ENCODE measurements at places on chromosomes 16 and 17. TPM values are rescaled to one million over a fixed set of nuclear protein-coding genes. Genes with fewer than 3 reads are reported as not detected.
A peak's percentile ranks its signal among the peaks of the same experiment; 100 is the strongest.

SNX20 gene
- total RNA-seq: 0.48 TPM

GAST gene
- total RNA-seq: not detected

CDH1 gene
- total RNA-seq: 9.1 TPM

KRTAP16-1 gene
- total RNA-seq: not detected

SPNS2 gene
- 12.7 TPM for total RNA-seq

LRRC37A gene
- 4.8 TPM for total RNA-seq

RPGRIP1L gene
- total RNA-seq: 11.8 TPM

STX1B gene
- total RNA-seq: 1.2 TPM

PHOSPHO1 gene
- total RNA-seq: 0.23 TPM

CTRB1 gene
- total RNA-seq: not detected

TUBG1 gene
- 12.8 TPM for total RNA-seq

CPHXL gene
- total RNA-seq: not detected

GUCY2D gene
- total RNA-seq: not detected

- DNase-seq: no peak
Measured at GRCh38 chr17:40281663-40282062, 6.0 kb upstream of the CDC6 start.

GRCh38 chr16:49499869-49500610 is 126.4 kb downstream of the C16orf78 start:
- DNase-seq: no peak

GRCh38 chr16:2090777-2091546 is 43.2 kb downstream of the TSC2 start:
- peak; percentile 84 for DNase-seq

GRCh38 chr16:8867216-8867931 is 1.4 kb downstream of the CARHSP1 start:
- DNase-seq: peak; percentile 72

GRCh38 chr16:13324851-13325250 is 423.5 kb downstream of the SHISA9 start:
- DNase-seq: no peak

DNA sequence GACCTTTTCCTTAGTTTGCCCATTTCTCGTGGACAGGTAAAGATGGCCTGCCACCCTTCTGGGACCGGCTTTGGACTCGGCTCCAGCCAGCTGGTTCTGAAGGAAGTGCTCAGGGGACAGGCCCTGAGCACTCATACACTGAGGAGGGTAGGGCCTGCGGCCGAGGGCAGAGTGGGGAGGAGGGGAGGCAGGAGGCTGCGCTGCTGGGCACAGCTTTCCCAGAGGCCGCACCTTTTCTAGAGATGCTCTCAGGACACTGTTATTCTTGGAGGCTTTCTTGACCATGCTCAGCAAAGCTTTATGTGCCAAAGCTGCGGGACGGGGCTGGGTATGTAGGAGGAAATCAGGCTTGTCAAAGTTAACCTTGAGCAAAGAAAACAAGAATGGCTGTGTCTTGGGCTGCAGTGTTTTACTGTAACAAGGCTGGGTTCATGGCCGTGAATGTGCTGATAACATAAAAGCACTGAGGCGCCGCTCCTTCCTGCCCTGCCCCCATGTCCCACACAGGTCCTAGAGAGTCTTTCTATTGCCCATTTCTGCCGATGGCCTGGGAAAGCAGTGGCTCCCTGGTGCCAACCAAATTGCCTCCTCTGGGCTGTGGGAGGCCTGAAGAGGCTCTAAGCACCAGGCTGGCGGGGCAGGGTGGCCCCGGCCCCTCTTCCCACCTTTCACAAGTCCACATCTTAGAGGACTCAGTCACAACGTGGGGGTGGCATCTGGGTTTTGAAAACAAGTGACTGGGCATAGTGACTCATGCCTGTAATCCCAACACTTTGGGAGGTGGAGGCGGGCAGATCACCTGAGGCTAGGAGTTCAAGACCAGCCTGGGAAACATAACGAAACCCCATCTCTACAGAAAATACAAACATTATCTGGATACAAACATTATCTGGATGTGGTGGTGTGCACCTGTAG is 22.3 kb upstream of the TIMP2 start:
- DNase-seq: peak; percentile 76

- DNase-seq: peak; percentile 94
Measured at GRCh38 chr16:90046971-90047713, 27.9 kb upstream of the DBNDD1 start.

- DNase-seq: peak; percentile 59
Measured at GRCh38 chr17:68737761-68738443, 136.7 kb upstream of the FAM20A start.

- no peak for DNase-seq
Measured at GRCh38 chr16:50809561-50809960, 67.7 kb downstream of the CYLD start.

DNA sequence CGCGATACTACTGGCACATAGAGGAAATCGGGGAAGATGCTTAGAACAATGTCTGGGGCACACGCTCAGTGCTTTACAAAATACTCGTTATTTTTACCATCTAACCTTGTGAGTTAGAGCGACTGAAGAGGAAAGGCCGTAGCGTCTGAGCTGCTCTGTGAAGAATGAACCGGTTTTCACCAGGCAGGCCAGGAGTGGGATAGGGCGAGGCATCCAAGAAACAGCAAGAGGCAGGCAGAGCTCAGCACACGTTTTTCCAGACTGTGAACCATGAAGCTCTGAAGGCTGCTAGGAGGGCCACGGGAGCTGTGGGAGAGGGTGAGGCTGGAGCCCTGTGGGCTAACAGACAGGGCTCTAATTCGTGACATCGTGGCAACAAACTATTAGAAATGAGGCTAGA is 95.5 kb downstream of the MRM3 start:
- DNase-seq: no peak

- DNase-seq: no peak
Measured at GRCh38 chr17:69588827-69589239, 174.3 kb downstream of the MAP2K6 start.

GRCh38 chr17:34706029-34706428 is 126.6 kb downstream of the TMEM132E start:
- no peak for DNase-seq

DNA sequence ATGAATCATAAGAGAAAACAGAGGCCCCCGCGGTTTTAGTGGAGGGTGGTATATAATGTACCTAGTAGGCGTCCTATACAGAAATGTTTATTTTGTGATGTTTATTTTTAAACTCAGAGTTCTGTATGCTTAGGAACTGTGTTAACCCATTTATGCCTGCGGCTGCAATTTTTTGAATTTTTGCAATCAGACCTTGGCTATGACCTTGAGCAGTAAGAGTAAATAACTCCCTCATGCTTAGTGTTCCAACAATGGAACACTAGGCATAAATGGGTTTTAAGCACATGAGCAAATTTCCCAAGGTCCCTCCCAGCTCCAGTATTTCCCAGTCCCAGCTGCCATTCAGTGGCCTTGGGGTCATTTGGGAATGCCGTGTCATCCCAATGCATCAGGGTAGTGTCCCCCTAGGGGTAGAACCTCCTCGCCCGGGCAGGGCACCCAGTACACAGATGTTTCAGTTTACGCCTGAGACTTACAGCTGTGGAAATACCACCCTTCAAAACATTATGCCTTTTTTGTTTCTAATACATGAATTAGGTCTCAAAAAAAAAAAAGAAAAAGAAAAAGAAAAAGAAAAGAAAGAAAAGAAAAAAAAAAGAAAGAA is 605.8 kb upstream of the CDH11 start:
- no peak for DNase-seq

DNA sequence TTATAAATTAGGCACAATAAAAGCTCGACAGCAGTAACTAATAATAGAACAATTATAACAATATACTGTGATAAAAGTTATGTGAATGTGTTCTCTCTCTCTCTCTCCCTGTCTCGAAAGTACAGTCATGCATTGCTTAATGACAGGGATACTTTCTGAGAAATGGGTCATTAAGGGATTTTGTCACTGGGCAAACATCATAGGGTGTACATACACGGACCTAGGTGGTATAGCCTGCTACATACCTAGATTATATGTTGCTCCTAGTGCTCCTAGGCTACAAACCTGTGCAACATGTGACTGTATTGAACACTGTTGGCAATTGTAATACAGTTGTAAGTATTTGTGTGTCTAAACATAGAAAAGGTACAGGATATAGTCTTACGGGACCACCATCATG is 6.9 kb downstream of the ZNRF1 start:
- no peak for DNase-seq

DNA sequence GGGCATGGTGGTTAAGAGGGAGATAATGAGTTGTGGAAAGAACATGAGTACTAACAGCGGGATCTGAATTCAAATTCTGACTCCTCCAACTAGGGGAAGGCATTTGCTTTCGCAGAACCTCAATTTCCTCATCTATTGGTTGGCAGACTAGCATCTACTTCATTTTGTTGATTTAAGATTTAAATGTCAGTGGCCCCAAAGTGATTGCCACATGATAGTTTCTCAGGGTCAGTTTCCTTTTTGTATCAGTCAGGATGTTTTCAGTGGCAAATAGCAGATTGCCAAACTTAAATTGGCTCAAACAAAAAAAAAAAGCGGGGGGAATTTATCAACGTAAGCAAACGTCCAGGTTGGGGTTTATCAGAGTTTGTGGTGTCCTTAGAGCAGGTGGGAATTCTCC is 25.1 kb upstream of the NOS2 start:
- DNase-seq: no peak

DNA sequence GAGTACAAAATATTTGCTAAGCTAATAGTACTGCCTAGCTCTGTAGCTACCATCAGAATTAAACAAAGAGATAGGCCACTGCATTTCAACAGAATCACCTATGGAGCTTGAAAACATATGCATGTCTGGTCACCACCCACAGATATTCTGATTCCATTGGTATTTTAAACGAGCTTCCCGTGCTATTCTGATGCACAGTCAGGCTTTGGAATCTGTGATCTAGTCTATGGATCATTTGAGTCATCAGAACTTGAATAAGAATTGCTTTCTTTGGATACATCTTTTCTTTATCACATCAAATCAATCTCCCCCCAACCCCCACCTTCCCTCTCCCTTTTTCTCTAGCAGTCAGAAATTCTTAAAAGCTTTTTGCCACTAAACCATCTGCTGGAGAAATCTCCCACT is 124.7 kb downstream of the NPIPB5 start:
- no peak for DNase-seq

GRCh38 chr16:69423189-69423588 is 1.2 kb upstream of the CYB5B start:
- no peak for DNase-seq

GRCh38 chr17:78577296-78577695 is at the start of gene DNAH17:
Gene DNAH17 (minus strand): TSS chr17:78577396. CDS start chr17:78575057, 2,339 bp downstream.
- DNase-seq: no peak

GRCh38 chr16:49463529-49463928 is 89.9 kb downstream of the C16orf78 start:
- DNase-seq: no peak

GRCh38 chr17:66751771-66752170 is 83.1 kb upstream of the CACNG5 start:
- DNase-seq: no peak

- no peak for DNase-seq
Measured at GRCh38 chr16:46914556-46915201, 30.5 kb downstream of the GPT2 start.

DNA sequence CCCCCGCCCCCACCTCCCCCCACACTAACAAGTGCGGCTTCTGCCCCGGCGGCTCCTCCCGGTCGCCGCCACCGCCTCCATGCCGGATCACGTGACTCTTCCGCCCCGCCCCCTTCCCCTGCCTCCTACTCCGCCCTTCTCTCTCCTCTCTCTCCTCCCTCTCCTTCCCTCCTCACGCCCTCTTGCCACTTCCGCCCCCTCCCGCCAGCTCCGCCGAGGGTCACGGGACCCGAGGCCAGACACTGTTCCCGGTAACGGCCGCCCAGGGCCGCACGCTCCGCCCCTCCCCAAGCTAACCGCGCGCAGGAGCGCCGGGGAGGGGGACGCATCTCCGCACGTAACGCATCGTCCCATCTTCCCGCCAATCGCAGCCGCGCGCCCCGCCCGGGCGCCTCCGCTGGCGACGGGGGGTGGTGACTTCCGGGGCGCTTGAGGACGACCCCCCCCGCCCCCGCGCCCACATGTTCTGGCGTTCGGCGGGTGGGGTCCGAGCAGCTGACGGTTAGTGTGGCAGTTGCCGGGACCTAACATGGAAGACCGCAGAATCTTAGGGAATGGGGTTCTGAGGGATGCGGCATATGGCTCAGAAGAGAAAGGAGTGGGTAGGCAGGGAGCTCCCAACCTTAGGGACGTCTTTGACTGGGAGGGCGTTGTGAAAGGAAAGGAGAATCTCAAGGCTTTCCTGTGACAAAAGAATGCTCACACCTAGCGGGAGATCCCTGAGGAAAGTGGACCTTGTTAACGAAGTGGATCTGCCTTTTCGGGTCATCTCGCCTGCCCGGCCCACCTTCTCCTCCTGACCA is at the start of gene USP32:
USP32 (minus strand) TSS at position 92 of the 803 bp plus-strand sequence. CDS start 194 bp downstream, outside the sequence.
- DNase-seq: peak; percentile 98

GRCh38 chr17:80696456-80696855 is 151.8 kb downstream of the RPTOR start:
- peak; percentile 63 for DNase-seq

DNA sequence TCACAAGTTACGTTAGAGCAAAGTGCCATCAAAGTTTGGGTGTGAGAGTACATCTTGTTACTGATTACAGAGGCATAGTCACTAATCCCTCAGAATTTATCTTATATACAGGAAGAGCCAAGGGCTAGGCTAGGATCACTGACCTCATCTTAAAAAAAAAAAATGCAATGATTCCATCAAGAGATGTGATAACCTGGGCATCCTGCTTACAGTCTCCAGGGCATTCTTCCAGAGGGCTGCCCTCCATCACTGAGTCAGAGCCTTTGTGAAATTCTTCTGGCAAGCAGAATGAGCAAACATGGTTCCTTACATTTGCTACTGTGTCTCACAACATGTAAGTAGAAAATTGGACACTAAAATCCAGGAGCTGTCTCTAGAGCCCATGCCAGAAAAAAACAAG is 410.6 kb downstream of the ZFHX3 start:
- no peak for DNase-seq

DNA sequence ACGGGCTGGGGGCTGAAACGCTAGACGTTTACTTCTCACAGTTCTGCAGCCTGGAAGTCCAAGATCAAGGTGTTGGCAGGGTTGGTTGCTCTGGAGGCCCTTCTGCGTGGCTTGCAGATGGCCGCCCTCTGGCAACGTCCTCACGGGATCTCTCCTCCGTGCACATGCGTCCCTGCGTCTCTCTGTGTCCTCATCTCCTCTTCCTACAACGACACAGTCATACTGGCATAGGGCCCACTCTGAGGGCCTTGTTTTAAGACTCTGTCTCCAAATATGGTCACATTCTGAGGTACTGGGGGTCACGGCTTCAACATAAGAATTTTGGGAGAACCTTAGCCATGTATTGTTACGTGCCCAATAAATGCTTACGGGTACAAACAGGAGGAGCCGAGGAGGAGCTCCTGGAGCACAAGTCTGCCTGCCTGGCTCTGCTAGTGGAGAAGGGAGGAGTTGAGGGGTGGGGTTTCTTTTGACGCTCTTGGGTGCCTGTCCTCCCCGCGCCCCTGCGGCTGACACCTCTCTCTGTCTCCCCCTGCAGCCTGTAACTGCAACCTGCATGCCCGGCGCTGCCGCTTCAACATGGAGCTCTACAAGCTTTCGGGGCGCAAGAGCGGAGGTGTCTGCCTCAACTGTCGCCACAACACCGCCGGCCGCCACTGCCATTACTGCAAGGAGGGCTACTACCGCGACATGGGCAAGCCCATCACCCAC is 141.1 kb downstream of the NTN1 start:
- DNase-seq: no peak

- DNase-seq: peak; percentile 2
Measured at GRCh38 chr16:5036228-5037156, 2.8 kb upstream of the NAGPA start.

GRCh38 chr17:10648956-10649355 is 8.2 kb downstream of the MYH3 start:
- DNase-seq: no peak
